Activated CD4-positive, CD25-positive, alpha-beta regulatory T cell treated with anti-CD3 and anti-CD28 coated beads, Interleukin-2, amount 50 U/mL, for 72 hours (primary cell): ENCODE measurements at places on chromosomes 2 and 18.

GRCh38 chr18:55233857-55234256, 274.6 kb upstream of the CCDC68 start:
- no peak for DNase-seq

- no peak for DNase-seq
Observed at GRCh38 chr2:129296806-129297205, 682.7 kb upstream of the RAB6C start.

DNA sequence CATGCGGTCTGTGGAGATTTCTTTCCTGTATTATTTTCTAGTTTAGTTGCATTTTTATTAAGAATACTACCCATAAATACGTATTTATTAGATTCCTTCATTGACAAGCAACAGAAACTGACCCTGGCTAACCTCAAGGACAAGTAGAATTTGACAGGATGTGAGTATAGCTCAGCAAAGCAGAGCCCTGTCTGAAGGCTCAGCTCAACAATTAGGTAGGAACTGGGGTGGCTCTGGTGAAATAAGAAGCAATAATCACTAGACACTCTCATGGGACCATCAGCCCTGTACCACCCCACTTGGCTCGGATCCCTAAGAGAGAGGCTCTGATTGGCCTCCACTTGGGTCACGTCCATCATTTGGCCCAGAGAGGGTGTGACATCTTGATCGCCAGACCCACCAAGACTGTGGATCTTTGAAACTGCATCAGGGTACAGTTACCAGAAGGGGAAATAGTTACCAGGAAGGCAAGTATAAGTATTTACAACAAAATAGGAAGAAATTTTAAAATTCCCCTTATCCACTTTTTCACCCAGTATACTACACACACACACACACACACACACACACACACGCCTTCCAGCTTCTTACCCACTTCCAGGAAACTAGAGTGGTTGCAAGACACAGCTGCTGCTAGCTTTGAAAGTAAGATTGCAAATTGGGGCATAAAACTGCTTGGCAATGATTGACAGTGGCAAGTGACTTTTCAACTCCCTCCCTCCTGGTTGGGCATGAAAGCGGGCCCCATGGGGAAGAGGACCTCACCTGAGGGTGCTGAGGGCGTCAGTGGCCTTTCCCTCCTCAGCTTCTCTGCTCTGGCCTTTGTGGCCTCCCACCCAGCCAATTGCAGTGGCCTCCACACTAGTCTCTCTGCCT, 41.8 kb downstream of the KCTD18 start:
- DNase-seq = no peak

DNA sequence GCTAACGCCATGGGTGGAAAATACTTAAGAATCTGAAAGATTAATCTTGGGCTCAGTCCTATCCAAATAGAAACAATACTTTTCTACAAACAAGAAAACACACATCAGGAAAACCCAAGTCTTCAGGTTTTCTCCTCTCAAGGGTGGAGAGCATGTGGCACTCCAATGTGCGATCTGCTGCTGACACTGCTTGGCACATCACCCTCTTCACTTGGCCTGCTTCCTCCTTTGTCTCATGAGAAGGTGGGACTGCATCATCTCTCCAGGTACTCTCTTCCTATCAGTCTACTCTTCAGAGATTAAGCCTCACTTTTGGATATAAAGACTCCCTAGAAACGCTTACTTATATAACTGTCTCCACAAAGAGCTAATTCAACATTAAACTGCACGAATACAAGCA, 26.4 kb downstream of the HDLBP start:
- DNase-seq = no peak

DNA sequence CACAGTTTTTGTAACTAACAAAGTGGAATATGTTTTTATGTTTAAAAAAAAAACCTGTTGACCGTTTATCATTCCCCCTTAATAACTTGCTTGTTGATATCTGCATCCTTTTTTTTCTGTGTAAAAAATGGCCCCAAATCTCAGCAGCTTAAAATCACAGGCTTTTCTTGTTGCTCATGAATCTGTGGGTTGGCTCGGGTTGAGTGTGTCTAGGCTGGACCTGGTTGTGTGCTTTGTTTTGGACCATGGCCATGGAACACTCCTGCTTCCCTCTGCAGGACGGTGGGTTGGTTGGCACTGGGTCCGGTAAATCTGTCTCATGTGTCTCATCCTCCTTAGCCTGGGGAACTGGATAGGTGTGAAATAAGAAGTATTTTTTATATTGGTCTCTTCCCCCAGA, 139.0 kb upstream of the LINC00305 start:
- no peak for DNase-seq

DNA sequence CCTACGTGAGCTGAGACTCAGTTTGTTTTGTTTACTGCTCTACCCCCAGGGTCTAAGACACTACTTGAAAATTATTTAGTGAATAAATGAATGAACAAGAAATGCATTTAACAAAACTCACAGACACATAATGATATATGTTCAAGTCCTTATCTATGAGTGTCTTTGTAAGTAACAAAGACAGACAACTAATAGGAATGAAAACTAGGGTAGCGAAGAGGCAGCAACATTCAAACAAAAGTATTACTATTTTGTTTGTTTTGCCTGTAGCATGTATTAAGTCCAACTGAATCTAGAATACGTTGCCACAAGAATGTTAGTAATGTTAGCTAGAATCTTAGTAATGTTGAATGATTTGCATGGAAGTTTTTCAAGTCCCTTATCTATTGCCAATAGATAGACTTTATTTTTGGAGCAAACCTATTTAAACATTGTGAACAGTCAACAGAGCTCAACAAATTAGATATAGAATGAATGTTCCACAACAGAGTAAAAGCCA, 144.8 kb upstream of the VWC2L start:
- DNase-seq = no peak

- no peak for DNase-seq
Observed at GRCh38 chr2:151576080-151576479, 158.2 kb downstream of the NEB start.

GRCh38 chr2:173280853-173281252, 73.8 kb upstream of the CDCA7 start:
- DNase-seq = no peak

DNA sequence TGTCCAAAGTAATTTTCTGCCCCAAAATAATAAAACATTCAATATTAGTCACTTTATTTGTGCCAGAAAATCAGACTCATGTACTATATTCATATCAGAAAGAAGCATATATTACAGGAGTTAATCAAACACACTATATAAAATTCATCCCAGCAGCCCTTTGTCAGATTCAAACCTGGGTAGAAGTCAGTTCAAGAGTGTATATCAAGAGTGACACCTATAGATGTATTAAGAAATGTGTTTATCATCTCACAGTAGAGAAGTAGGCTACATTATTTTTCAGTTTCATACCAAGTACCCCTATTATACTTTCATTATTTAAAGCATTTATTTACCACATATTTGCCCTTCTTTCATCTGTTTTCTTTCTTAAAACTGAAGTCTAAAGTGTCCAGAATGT, 193.2 kb upstream of the DDX18 start:
- DNase-seq = no peak

- no peak for DNase-seq
Observed at GRCh38 chr2:166242309-166242708, 114.5 kb upstream of the SCN1A start.

- no peak for DNase-seq
Observed at GRCh38 chr2:10076988-10077527, 3.2 kb downstream of the CYS1 start.

- DNase-seq = no peak
Observed at GRCh38 chr2:2014251-2014771, 270.0 kb upstream of the PXDN start.

- DNase-seq = no peak
Observed at GRCh38 chr18:28816155-28816554, 639.2 kb upstream of the CDH2 start.

DNA sequence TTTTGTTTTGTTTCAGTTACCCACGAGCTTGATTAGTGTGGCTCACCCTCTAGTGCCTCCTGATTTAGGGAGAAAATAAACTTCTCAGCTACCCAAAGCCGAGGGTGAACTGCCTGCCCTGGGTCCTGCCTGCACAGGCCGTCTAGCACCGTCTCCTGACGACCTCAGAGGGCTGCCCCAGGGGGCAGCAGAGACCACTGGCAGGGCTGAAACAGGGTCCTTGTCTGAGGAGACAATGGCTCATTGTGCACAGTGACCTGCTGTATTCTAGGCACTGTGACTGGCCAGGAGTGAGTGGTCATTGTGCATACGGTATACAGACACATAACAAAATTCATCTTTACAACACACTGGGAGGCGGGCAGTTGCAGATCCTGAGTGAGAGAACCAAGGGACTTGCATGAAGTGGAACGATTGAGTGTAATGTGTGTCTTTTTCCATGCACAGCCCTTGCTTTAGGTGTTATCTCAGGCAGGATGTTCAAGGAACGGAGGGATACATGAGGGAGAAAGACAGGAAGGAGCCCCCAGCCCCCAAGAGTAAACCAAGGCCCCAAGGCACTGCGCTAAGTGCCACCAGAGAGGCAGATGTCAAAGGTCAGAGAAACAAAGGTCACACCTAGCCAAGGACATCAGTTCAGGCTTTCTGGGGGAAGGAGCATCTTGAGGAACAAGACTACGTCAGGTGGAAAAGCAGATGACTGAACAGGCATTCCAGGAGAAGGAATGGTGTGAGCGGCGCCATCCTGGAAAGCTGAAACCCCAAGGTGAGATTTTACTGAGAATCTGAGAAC, 421.3 kb downstream of the LPIN1 start:
- no peak for DNase-seq

GRCh38 chr18:48833701-48834412, 116.9 kb downstream of the SMAD7 start:
- DNase-seq = peak; percentile 51

GRCh38 chr2:156532989-156533388, 96.8 kb downstream of the GPD2 start:
- no peak for DNase-seq

- no peak for DNase-seq
Observed at GRCh38 chr2:120821446-120822160, 85.9 kb downstream of the GLI2 start.

DNA sequence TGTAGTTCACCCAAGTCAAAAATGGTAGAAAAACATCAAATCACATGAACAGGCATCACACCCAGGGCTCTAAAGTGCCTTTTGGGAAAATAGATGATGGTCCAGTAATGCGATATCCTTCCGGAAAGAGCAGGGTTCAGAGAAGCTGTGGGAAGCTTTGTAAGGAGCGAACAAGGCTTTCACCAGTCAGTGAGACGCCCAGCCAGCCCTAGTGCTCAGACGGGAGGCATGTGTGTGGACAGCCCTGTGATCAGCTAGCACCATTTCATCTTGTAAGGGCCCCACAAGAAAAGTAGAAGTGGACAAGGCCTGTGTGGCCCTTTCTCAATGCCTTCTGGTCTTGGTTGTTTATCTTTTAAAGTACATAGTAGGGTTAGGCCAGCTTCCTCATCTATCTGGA, 76.1 kb downstream of the SMIM21 start:
- no peak for DNase-seq

DNA sequence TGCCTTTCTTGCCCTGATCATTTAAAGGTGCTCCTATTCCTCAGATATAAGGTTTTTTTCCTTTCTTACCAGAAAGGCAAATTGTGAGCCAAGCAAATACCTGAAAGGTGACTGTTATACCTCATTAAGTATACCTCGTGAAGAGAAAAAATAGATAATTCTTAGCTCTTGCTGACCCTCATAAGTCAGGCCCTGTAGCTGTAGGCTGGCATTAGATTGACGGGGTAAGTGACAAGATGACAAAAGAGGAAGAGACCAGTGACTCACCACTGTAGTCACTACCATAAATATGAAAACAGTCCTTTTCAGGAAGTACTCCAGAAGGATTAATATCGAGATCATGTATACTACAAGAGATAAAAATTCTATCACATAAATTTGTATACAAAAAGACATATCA, 104.6 kb downstream of the PTPN4 start:
- no peak for DNase-seq

DNA sequence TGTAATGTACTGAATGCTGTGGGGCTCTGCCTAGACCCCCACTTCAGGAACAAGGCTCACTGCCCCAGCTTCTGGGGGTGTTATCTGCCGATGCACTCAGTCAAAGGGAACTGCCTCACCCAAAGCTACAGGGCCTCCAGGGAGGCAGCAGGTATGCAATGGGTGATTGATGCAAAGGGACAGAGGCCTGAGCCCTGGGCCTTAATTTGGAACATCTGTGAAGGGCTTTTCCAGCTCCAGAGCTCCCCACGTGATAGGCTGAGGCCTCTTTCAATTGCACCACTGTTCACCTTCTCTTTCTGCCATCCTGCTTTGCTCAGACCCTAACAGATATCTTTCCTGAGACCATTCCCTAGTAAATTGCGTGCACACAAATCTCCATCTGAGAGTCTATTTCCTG, 131.0 kb downstream of the ATL2 start:
- no peak for DNase-seq

- DNase-seq = peak; percentile 41
Observed at GRCh38 chr2:28610583-28611201, 114.8 kb downstream of the PLB1 start.

- DNase-seq = no peak
Observed at GRCh38 chr2:11286749-11287148, 57.7 kb downstream of the ROCK2 start.

- DNase-seq = no peak
Observed at GRCh38 chr2:162114271-162114670, 37.8 kb downstream of the GCG start.

GRCh38 chr18:72544092-72544886, at the start of gene CBLN2:
TSS of gene CBLN2 (minus strand) at chr18:72544342. CDS start at chr18:72542160, 2,182 bp downstream.
- DNase-seq = no peak

- DNase-seq = no peak
Observed at GRCh38 chr2:20487392-20488174, 40.7 kb downstream of the RHOB start.

DNA sequence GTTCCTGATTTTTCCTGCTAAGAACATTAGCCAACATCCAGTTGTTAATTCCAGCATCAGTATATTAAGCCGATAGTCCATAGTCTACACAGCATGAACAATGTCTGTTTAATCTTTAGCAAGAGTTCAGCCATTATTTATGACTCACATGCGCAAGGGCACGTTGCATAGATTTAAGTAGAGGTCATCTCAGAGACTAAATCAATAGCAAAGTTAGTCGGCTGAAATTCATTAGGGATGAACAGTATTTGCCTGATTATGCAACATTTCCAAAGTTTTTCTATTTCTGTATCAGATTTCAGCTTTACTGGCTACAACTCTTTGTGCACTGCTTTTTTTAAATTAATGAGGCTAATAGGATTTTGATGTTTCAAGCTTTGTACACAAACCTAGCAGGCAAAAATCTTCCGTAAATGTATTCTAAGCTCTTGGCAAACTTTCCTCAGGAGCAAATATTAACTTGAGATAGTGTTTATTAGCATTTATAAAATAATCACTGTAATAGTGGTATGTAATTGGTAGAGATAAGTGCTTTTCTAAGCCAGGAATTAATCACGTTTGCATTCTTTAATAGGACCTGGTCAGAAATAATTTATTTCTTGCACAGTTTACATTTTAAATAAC, 578.7 kb upstream of the ID2 start:
- no peak for DNase-seq

GRCh38 chr18:79260510-79260909, 135.2 kb upstream of the NFATC1 start:
- no peak for DNase-seq

GRCh38 chr18:7157760-7158159, 40.2 kb upstream of the LAMA1 start:
- DNase-seq = no peak
